Peyer's patch (tissue), 4 donors: ENCODE measurements at places on chromosomes 6 and 20. TPM values are rescaled to one million over a fixed set of nuclear protein-coding genes. Genes with fewer than 3 reads are reported as not detected.

PSORS1C2 gene
- total RNA-seq: not detected

- no peak for DNase-seq
Measured at GRCh38 chr6:3535776-3536435, 79.1 kb upstream of the SLC22A23 start.

SIRPB1 gene
- total RNA-seq: 3.1 TPM

ASXL1 gene
- total RNA-seq: 74.4 TPM

GSTA3 gene
- total RNA-seq: not detected

IL17F gene
- not detected for total RNA-seq

- no peak for DNase-seq
Measured at GRCh38 chr20:9886227-9886626, 47.4 kb upstream of the PAK5 start.

- no peak for DNase-seq
Measured at GRCh38 chr6:170473301-170473717, 79.8 kb downstream of the PSMB1 start.

GRCh38 chr6:6646859-6647258, 58.3 kb downstream of the LY86 start:
- no peak for DNase-seq

DNA sequence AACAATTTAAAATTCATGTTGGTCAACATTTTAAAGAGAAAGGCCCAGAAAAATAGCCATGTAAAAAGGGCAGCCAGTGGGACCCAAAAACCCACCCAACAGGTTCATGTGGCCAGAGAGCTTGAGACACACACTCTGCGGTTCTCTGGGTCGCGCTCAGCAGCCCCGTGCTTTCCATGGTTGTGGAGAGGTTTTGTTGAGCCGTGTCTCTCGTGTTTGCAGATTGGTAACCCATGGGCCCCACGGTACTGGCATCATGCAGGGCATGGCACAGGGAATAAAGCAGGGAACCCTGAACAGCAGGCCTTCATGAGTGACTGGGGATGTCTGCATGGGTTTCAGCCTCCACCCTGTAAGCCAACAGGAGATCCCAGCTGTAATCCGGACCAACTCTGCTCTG, 127.7 kb upstream of the CST7 start:
- peak; percentile 18 for DNase-seq

- DNase-seq: no peak
Measured at GRCh38 chr6:18509871-18510643, 122.9 kb downstream of the RNF144B start.

GRCh38 chr6:35259948-35260590, 534 bp downstream of the ZNF76 start:
- peak; percentile 77 for DNase-seq

DNA sequence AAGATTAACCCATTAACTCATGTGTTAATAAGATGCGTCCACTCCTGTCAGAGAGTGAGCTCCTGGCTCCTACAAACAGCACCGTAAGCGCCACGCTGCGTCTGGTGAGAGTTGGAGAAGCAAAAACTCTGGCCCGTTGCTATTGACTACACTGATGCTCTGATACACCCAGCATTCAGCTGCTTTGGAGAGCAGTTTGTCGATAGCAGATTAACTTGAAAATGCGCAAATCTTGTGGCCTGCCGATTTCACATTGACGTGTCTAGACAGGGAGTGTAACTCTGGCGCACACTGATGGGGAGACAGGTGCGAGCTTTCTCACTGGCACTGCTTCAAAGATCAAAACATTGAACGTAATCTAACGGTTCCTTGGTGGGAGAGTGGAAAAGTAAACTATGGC, 151.7 kb upstream of the RPS6KA2 start:
- DNase-seq: no peak

LAMA4 gene
- total RNA-seq: 28.5 TPM

GRCh38 chr20:43755851-43756250, 29.0 kb upstream of the GTSF1L start:
- DNase-seq: no peak

DNA sequence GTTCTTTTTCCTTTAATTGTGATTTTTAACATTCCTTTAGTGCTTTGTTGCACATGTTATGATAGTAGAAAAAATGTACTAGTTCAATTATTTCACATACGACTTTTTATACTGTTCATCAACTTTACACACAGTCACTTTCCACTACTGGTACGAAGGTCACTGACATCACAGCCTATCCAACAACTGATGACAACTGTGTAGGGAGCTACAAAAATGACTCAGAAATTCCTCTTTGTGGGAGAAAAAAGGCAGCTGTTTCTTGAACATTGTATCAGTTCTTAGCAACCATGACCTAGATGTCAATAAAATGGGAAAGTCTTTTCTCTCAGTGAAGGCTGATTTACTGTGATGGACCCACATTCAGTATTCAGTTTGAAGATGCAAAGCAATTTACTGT, 7.0 kb upstream of the ID4 start:
- DNase-seq: no peak

GRCh38 chr6:30829639-30830255, 54.6 kb upstream of the DDR1 start:
- no peak for DNase-seq

GRCh38 chr6:74166849-74167248, 470.8 kb downstream of the CD109 start:
- DNase-seq: no peak

DNA sequence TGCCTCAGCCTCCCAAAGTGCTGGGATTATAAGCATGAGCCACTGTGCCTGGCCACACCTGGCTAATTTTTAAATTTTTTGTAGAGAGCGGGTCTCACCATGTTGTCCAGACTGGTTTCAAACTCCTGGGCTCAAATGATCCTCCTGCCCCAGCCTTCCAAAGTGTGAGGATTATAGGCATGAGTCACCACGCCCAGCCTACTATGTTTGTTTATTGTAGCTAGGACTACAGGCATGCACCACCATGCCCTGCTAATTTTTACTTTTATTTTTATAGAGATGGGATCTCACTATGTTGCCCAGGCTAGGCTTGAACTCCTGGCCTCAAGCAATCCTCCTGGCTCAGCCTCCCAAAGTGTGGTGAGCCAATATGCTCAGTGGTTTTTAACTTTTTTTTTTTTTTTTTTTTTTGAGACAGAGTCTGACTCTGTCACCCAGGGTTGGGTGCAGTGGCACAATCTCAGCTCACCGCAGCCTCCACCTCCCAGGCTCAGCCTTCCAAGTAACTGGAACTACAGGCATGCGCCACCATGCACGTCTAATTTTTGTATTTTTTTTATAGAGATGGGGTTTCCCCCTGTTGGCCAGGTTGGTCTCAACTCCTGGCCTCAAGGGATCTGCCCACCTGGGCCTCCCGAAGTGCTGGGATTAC, 12.0 kb upstream of the DDX43 start:
- no peak for DNase-seq

- no peak for DNase-seq
Measured at GRCh38 chr20:25476106-25477013, 68.9 kb downstream of the GINS1 start.

RBM24 gene
- total RNA-seq: 0.88 TPM

HEY2 gene
- total RNA-seq: 0.35 TPM

GRCh38 chr20:1538655-1539054, 18.9 kb downstream of the SIRPD start:
- no peak for DNase-seq

GRCh38 chr20:32752458-32753250, 9.4 kb upstream of the COMMD7 start:
- DNase-seq: no peak

FOXC1 gene
- total RNA-seq: not detected

DNA sequence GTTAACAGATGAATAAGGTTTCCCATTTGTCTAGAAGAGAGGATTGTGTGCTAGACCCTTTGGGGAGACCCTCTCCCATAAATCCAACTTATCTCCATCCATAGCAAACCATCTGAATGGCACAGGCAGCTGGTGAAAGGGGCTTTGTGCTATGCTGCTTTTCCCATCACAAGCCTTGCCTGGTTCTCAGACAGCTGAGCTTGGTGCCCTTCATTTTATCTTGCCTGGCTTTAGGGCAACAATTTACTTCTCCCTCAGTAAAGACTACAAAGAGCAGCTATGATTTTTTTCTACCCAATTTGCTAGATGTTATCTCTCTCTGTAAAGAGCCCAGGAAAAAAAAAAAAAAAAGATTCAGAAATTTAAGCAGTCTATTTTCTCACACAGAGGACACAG, 117.0 kb upstream of the COL21A1 start:
- no peak for DNase-seq

PBOV1 gene
- total RNA-seq: not detected

GRCh38 chr6:2784061-2784460, 18.9 kb downstream of the WRNIP1 start:
- no peak for DNase-seq

- no peak for DNase-seq
Measured at GRCh38 chr6:33288141-33288920, 708 bp downstream of the WDR46 start.

MUCL3 gene
- total RNA-seq: not detected

DNA sequence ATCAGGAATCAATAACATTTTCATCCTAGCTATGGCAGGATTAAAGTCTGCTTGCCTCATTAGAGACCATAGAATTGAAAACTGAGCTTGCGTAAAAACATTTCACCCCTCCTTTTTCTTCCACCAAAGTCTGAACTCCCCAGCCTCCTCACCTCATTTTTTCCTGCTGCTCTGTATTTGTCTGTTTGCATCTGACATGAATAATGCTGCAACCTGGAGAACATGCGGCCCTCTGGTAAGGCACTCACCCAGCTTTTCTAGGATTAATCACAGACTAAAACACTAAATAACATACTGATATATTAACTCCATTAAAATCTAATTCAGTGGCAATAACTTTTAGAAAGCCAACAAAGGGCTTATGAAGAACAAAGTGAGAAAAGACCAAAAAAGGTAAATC, 677.7 kb upstream of the NRSN1 start:
- DNase-seq: no peak

DNA sequence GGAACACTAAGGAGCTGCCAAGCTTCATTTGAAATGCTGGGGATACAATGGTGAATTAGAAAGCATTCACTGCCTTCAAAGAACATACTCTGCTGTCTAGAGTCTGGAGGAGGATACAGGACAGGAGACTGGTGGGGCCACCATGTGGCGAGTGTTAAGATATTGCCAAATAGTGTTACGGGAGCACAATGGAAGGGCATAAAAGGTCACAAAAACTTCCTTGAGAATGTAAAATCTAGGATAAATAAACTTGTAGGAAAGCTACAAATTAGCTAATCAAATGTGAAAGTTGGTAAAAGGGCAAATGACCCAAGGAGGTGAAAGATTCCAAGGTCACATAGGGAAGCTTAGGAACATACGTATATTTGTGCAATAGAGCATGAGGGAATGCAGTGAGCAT, 271.7 kb downstream of the RFPL4B start:
- DNase-seq: no peak

GFOD1 gene
- 20.1 TPM for total RNA-seq

DNA sequence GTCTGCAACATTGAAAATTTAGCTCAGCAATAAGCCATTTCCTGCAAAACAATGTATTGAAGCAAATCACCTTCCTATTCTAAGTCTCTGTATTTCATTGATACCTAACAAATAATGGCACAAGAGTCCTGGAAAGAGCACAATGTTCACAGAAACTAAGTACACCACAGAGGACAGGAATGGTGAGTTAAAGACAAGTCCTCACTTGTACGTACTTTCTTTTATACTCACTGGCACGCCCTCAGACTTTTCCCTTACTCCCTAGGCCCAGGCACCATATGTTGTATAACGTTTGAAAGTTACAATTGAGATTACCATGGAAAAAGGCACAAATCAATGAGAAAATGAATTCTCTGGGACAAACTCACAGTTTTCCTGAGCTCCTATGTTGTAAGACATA, 683.0 kb upstream of the MANEA start:
- DNase-seq: no peak

GSTA2 gene
- 15.7 TPM for total RNA-seq

BHLHE23 gene
- not detected for total RNA-seq

NRSN1 gene
- total RNA-seq: not detected

- no peak for DNase-seq
Measured at GRCh38 chr6:36930483-36930882, 24.1 kb upstream of the PI16 start.

TMEM170B gene
- total RNA-seq: 0.85 TPM

GRCh38 chr6:102501615-102502014, 1108.1 kb downstream of the GRIK2 start:
- no peak for DNase-seq

- no peak for DNase-seq
Measured at GRCh38 chr6:90488816-90489215, 98.1 kb downstream of the MAP3K7 start.

DNA sequence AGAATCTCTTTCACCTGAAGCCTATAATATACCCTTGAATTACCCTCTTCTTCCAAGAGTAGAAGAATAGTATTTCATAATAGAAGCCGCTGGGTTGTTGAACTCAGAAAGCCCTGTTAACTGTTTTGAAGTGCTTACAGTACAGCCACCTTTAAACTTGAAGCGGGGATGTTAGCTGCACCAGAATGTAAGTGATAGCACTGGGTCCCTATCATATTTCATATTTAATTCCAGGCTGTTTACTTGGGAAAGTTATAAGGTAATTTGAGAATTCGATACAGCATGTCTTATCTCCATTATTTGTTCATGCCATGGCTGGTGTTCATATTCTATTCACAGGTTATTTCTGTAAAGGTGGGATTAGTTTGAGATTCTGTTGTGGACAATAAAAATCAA, 63.5 kb upstream of the VSTM2L start:
- DNase-seq: no peak

- peak; percentile 69 for DNase-seq
Measured at GRCh38 chr6:25223490-25223991, 55.6 kb upstream of the CARMIL1 start.

DNA sequence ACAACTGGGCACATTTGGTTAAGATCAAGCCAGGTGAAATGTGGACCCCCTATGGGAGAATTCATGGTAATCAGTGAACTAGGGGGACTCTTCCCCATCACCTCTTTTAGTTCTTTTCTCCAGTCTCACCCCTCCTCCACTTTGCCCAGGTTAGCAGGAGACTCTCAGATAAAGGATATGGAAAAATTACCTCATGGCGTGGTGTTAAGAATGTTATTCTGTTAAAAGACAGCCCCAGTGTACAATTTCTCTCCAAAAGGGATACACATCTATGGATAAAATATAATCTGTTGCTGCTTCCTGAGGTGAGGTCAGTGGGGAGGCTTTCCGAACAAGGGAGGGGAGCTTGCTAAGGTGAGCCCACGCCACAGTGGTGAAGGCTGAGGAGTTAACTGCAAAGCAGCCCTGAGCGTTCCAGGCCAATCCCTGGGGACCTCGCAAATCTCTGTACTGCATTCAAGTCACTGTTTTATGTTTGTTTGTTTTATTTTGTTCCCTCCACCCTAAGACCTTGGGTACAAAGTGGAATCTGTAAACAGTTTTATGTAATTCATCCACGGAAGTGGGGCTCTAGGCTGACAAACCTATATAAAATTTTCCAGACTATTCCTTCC, 52.0 kb downstream of the ADGRF1 start:
- DNase-seq: no peak

GRCh38 chr6:37175332-37176267, 5.6 kb downstream of the PIM1 start:
- no peak for DNase-seq

PRL gene
- not detected for total RNA-seq

GLP1R gene
- total RNA-seq: 0.67 TPM
